Colonic mucosa (tissue), 4 donors: ENCODE measurements at places on chromosomes 11 and 22. TPM values are rescaled to one million over a fixed set of nuclear protein-coding genes. Genes with fewer than 3 reads are reported as not detected.

SLN gene
- total RNA-seq, result not detected

DNA sequence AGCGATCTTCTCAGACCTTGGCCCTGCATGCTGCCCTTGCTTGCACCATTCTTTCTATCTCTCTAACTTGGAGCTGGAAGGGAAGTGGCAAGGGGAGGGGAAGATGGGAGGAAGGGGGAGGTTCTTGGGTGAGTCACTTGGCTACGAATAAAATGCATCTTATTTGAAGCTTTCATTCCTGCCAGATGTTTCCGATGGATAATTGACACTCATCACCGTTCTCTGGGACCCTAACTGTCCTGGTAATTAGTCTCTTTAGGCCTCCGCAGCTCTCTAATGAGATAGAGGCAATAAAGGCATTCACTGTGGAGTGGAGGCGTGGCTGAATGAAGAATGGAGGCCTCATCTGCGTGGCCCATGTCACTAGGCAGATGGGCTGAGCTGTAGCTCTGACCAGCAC is 960.1 kb downstream of the NTM start:
- no peak for DNase-seq

- DNase-seq, result peak; percentile 91
These were observed 876 bp upstream of the UBE2L6 start for GRCh38 chr11:57568330-57568766.

SLC35E4 gene
- 7.0 TPM for total RNA-seq

DNA sequence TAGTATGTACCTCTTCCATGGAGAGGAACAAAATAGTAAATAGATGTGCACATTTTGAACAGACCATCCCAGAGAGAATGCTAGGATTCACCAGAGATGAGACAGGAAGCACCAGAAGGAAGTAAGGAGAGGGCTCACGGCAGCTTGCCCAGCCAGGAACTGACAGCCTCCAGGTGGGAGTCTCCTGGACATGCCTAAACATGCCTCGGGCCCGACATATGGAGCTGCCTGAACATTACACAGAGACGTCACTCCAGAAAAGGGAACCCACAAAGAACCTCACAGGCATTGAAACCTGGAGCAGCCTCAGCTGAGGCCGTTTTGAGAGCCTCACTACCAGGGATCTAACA is 67.4 kb downstream of the BRD1 start:
- peak; percentile 16 for DNase-seq

GRCh38 chr22:29031227-29032011 is 30.2 kb downstream of the C22orf31 start:
- peak; percentile 58 for DNase-seq

DNA sequence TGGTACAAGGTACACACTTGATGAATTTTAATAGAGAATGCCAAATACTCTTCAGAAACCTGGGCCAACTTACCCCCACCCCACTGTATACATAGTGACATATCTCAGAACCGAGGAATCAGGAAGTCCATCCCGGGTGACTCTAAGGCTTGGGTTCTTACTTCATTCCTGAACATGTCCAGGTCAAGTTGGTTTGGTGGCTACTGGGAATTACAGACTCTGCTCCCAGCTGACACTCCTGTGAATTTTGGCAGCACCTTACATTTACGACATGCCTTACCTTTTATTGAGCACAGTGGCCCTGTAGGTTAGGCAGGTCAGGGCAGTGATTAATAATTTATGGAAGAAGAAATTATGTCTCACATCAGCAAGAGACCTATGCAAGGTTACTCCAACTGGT is 70.1 kb upstream of the LDLRAD3 start:
- DNase-seq, result no peak

NXPE2 gene
- total RNA-seq, result 33.8 TPM

GRCh38 chr11:25159341-25159740 is 662.5 kb downstream of the LUZP2 start:
- no peak for DNase-seq

DNA sequence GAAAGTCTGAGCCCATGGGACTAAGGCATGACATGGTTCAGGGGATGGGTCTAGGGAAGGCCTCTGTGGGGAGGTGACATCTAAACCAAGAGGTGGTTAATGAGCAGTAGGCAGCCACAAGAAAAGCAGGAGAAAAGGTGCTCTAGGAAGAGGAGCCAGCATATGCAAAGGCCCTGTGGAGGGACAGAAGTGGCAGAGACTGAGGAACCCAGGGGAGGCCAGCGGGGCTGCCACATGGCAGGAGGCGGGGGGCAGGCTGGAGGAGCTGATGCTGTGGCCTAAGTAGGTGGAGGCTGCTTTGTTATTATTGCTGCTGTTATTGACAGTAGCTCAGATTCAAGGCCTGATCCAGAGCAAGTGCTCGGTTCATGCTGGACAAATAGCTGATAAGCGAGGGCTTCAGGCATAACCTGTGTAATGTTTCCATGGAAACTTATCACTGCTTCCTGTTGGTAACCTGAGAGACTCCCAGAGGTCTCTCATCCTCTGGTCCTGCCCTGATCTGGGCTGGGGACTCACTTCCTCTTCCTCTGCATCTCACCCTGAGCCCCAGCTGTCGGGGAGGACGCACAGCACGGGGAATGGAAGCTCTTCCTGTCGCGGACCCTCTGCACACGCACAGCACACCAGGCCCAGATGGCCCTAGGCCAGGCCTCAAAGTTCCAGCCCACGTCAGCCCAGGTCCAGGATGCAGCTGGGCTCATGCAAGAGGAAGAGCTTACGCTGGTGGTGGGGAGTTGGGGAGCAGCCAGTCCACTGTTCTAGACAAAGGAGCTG is 75.2 kb upstream of the TP53I11 start:
- no peak for DNase-seq

RIMBP3B gene
- total RNA-seq, result 0.11 TPM

CLTCL1 gene
- 3.5 TPM for total RNA-seq

DNA sequence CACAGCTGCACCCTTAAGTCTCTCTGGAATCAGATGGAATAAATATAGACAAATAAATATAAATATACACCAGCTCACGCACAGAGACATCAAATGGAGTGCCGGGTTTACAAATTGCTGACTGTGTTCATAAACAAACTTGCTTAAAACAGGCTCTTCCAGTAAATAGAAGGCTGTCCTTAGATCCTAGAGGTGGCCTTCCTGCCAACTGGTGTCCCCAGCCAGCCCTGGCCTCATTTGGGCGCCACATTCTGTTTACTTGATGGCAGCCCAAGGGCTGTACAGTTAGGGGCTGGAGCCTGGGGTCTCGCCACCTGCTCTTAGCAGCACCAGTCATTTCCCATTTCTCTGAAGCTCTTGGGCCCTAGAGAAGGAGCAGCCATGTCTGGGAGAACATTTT is 20.8 kb downstream of the ARFGAP2 start:
- no peak for DNase-seq

DNA sequence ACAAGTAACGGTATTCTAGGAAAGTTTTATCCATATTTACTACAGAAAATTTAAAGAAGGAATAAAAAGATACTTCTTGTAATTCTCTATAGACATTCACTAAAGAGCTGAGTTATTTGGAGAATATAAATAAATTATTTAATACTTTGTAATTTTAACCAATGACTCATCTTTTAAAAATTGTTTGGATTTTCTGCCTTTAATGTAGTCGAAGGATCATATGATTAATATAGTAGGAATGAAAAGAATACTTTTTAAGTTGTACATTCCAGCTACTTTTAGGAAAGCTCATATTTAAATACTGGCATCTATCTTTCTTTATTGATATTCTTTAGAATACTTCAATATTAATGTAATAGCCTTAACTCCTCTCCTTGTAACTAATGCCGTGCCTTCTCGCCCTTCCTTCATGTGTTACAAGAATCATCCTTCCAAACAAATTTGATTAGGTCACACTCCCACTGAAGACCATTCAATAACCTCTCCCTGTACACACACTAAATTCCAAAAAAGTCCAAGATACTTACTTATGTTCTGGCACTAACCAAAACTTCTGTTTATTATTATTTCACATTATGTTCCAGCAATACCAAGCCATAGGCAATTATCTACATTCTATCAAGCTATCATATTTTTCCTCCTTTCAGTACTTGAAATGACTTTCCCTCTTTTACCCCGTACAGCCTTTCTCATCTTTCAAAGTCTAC is 501.9 kb downstream of the CNTN5 start:
- no peak for DNase-seq

SERPING1 gene
- 18.7 TPM for total RNA-seq

DNA sequence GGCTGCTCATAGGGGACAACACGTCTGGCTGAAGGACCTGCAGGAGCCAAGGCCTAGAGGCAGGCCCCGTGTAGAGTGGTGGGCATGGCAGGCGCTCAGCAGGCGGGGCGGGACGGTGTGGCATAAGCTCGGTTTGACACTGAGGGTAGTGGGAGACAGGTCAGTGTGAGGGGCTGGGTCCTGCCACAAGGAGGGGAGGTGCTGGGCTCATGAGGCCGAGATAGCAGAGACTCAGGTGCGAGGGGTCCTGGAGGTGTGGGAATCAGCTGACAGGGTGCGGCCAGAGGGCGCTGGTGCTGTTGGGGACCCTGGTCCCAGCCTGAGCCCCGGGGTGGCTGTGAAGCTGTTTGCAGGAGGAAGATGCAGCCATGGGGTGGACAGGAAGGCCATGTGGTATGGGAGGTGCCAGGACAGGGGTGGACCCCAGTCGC is 6.7 kb downstream of the SLC22A12 start:
- no peak for DNase-seq

GRCh38 chr22:20282901-20283673 is 15.0 kb upstream of the RTN4R start:
- no peak for DNase-seq

DNA sequence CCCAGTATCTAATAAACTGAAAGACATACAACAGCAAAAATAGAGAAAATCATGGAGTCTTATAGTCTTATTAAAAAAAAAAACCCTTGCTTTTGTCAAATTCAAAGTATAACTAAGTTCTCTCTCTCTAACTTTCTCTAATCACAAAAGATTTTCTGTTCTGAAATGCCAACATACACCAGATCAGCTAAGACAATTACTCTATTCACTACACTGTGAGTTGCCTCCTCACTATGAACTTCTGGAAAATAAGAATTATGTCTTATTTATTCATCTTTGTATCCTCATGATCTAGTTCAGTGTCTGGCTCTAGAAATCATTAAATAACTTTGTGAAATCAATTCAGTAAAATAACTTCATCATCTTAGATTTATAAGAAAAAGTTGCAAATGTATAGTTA is 12.7 kb downstream of the FAM76B start:
- DNase-seq, result no peak

XKR3 gene
- total RNA-seq, result not detected

- DNase-seq, result no peak
These were observed 1.6 kb downstream of the P2RY2 start for GRCh38 chr11:73219396-73220285.

PKNOX2 gene
- total RNA-seq, result 0.52 TPM

TSGA10IP gene
- not detected for total RNA-seq

DNA sequence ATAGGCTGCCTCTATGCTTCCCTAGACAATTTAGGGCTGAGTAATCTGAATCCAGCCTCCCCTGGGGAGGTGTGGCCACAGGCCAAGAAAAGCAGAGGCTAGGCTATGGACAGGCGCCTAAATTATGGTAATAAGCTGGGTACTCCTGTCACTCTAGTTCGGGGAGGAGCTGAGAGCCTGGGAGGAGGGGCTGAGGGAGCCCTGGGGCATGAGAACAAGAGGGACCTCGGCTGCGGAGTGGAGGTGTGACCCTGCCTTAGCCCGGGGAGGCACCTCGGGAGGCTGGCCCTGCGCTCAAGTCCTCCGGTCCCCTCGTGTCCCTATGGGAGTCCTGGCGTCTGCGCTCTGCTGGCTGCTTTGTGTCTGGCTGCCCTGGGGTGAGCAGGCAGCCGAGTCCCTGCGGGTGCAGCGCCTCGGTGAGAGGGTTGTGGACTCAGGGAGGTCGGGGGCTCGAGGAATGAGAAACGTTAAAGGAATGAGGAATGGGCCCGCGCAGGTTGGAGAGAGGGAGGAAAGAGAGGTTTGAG is at the start of gene OTOG:
OTOG (plus strand) TSS at position 209 of the 527 bp plus-strand sequence; CDS start at position 323, 114 bp downstream.
- DNase-seq, result no peak

DNA sequence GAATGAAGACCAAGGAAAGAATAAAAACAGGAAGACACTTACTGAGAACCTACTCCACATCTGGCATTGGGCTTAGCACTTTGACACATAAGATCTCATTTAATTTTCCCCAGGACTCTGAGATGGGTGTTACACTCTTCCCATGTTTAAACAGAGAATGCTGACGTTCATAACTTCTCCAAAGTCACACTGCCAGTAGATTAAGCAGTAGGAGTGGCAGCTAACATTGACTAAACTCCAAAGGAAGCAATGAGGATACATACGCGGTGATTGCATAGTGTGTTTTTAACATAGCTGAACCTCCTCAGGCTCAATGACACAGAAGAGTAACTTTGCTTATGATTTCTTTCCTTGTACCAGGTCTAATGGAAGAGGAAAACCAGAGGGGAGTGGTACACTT is 14.5 kb upstream of the OR10V1 start:
- DNase-seq, result no peak

- DNase-seq, result no peak
These were observed 595 bp downstream of the TRIM66 start for GRCh38 chr11:8681837-8682302.

- DNase-seq, result no peak
These were observed 616 bp upstream of the CPT1B start for GRCh38 chr22:50578776-50579310.

DNA sequence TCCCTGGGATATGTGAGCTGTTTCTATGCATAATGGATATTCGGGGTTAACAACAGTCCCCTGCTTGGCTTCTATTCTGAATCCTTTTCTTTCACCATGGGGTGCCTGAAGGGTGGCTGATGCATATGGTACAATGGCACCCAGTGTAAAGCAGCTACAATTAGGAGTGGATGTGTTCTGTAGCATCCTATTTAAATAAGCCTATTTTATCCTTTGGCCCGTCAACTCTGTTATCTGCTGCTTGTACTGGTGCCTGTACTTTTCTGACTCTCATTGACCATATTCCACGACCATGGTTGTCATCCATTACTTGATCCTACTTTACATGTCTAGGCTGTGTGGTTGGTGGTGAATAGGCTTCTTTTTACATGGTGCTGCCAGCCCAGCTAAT is 1.3 kb downstream of the TUG1 start:
- DNase-seq, result no peak

GRCh38 chr11:22930816-22931594 is 70.7 kb upstream of the CCDC179 start:
- no peak for DNase-seq

GRCh38 chr11:101401245-101401644 is 182.6 kb downstream of the TRPC6 start:
- no peak for DNase-seq

DNA sequence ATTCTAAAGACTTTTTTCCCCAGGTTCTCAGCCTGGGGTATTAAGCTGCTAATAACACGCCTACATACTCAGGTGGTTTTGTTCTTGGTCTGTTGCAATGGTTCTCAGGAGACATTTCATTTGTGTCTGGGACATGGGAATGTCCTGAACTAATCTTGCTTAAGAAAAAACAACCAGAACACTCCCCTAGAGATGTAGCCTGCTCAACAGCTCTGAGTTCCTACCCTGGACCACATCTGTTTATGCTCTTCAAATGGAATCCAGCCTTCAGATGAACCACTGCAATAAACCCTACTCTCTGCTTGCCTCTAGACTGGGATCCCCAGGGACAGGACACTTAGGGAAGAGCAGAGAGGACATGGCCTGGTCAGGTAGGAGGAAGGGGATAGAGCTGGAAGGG is 29.9 kb downstream of the RELT start:
- DNase-seq, result no peak

- DNase-seq, result peak; percentile 30
These were observed 27.8 kb upstream of the ROBO3 start for GRCh38 chr11:124837491-124837856.
